ENCODE measurements at places on chromosomes 7 and 10. TPM values are rescaled to one million over a fixed set of nuclear protein-coding genes. Genes with fewer than 3 reads are reported as not detected.

ZNF804B gene
- total RNA-seq, result 0.21 TPM

RASA4B gene
- total RNA-seq, result 42.9 TPM

PRPS1L1 gene
- total RNA-seq, result not detected

GRCh38 chr7:51303142-51303525 is 13.5 kb downstream of the COBL start:
- peak overlapping the region; percentile 81 for H3K27ac ChIP-seq
- no peaks in the 10 kb centered on the region for H3K36me3 ChIP-seq
- no peaks in the 10 kb centered on the region for H3K4me1 ChIP-seq
- DNase-seq, result no peak
- H3K4me3 ChIP-seq, result no peak overlapping the region

- no peak for DNase-seq
- no peaks in the 10 kb centered on the region for H3K4me1 ChIP-seq
- H3K27me3 ChIP-seq, result no peaks in the 10 kb centered on the region
- no peaks in the 10 kb centered on the region for H3K36me3 ChIP-seq
Measured at GRCh38 chr7:25437308-25437707, 209.0 kb upstream of the NPVF start.

DNA sequence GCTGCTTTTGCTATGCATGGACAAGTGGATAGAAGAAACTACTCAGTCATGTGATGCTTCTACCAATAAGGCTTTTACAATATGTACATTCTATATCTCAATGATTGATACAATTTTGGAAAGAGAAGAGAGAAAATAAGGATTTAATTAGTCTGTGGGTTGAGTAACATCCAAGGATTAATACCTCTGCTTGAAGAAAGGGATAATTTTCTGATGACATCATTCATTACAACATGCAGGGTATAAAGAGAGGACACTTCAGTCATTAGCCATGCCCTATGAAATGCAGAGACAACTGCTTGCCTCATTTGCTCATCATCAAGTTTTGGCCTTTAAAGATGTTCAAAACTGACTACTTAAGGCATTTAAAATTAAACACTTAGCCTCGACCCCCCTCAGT is 237.3 kb downstream of the AHR start:
- H3K27me3 ChIP-seq, result no peaks in the 10 kb centered on the region
- H3K27ac ChIP-seq, result no peak overlapping the region
- no peaks in the 10 kb centered on the region for H3K4me1 ChIP-seq
- no peaks in the 10 kb centered on the region for H3K36me3 ChIP-seq
- no peak overlapping the region for H3K4me3 ChIP-seq

GRCh38 chr10:11806706-11807105 is 16.4 kb upstream of the PROSER2 start:
- H3K27ac ChIP-seq, result no peak overlapping the region
- no peaks in the 10 kb centered on the region for H3K4me1 ChIP-seq
- no peak for DNase-seq

GRCh38 chr7:134174795-134175261 is 47.7 kb downstream of the LRGUK start:
- no peak overlapping the region for H3K27ac ChIP-seq
- no peaks in the 10 kb centered on the region for H3K27me3 ChIP-seq
- DNase-seq, result peak; percentile 9
- no peaks in the 10 kb centered on the region for H3K4me1 ChIP-seq
- H3K36me3 ChIP-seq, result no peaks in the 10 kb centered on the region

- no peaks in the 10 kb centered on the region for H3K27me3 ChIP-seq
- no peak for DNase-seq
- peak overlapping the region; percentile 89 for H3K4me3 ChIP-seq
- peaks cover 22% of the 10 kb centered on the region for H3K4me1 ChIP-seq
Measured at GRCh38 chr10:97683556-97684367, 3.3 kb downstream of the AVPI1 start.

GRCh38 chr10:86644794-86645445 is 9.4 kb upstream of the OPN4 start:
- no peaks in the 10 kb centered on the region for H3K36me3 ChIP-seq
- DNase-seq, result no peak
- no peaks in the 10 kb centered on the region for H3K27me3 ChIP-seq
- H3K4me3 ChIP-seq, result no peak overlapping the region

DNA sequence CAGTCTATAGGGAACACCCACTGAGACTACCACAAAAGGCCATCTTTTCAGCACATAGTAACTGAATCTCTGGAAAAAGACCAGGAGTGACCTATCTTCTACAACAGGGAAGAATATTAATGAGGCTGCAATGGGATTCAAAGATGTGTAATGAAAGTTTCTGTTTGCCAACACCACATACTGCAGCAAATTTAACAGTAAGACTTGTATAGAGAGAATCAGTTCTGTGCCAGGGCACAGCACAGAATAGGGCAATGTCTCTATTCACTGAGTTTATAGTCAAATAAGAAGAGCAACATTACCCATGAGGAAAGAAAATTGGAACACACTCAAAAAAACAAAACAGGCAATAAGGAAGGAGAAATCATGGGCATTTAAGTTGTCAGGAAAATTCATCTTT is 91.4 kb upstream of the PTN start:
- no peak overlapping the region for H3K4me3 ChIP-seq
- H3K27ac ChIP-seq, result no peak overlapping the region
- DNase-seq, result no peak
- H3K36me3 ChIP-seq, result no peaks in the 10 kb centered on the region

DNA sequence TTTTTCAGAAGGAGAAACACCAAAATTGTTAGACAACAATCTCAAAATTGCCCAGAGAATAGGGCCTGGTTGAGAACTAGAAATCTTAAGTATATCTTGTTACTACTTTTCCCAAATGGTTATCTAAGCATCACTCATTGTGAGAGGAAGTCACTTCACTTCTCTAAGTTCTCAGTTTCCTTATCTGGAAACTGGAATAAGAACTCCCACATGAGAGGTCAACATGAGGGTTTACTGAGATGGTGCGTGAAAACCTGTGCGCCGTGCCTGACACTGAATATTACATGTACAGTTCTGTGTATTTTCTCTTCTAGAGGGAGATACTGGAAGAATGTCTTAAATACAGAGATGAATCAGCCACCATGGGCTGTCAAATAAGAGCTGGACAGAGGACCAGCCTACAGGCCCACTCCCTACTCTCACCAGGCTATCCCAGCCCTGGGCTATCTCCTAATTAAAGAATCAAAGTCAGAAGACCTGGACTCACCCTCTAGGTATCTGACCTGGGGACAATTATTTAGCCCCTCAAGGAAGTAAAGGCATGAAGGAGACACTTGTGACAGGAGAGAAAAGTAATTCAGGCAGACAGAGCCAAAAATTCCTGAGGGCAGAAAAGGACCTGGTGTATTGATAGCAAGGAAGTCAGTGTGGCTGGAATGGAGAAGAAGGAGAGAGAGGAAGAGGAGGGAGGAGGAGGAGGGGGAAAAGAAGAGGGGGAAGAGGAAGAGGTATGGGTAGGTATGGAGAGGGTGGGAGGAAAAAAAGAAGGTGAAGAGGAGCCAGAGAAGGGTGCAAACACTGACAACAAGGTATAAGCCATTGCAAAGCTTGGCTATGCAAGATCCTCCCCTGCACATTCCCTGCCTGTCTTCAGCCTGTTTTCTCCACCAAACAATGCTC is 44.9 kb downstream of the CCDC71L start:
- no peak for DNase-seq
- H3K4me3 ChIP-seq, result no peak overlapping the region
- H3K27ac ChIP-seq, result no peak overlapping the region
- no peaks in the 10 kb centered on the region for H3K4me1 ChIP-seq
